ENCODE measurements at places on chromosomes 5 and 9.

GRCh38 chr9:22240619-22241018 lies 206.0 kb upstream of the DMRTA1 start:
- no peak for DNase-seq

DNA sequence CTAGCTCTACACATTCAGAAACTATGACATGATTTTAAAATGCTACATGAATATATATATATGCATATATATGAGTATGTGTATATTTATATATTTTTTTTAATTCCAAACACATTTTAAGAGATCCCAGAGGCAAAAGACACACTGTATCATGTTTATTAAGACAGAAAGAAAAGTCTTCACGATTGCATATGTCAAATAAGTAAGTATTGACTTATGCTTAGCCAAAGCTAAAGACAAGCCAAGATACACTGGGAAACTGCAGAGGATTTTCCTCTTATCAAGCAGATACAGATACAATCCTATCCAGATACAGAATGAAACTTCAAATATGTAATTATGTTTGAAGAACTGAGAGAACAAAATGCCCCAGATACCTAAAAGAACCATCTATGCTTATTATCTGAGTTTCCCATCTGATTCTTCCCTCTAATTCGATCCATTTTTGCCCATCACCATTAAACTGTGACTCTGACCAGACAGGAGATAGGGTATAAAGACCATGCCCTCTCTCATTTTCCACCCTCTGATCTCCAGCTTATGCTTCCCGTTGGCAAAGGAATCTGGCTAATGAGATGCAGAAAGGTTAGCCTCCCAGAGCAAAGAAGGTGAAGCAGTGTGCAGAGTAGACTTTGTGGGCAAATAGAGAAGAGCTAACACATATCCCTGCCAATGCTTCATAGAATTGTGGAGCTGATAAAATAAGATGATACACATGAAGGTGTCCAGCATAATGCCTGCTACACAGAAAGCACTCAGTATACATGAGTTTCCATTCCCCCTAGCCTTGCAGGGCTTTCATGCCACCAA lies 131.0 kb upstream of the TARS1 start:
- no peak for DNase-seq

DNA sequence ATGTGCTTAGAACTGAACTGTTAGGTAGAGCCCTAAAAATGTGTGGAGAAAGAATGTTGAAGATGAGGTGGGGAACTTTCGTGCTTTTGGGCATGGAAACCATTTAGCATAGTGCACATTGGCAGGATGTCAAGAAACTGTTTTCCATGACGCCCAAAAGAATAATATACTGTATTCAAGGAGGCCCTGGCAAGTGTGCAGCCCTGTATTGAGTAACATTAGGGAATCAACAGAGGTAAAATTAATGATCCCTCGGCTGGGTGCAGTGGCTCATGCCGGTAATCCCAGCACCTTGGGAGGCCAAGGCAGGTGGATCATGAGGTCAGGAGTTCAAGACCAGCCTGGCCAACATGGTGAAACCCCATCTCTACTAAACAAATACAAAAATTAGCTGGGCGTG lies 20.9 kb upstream of the PLIN2 start:
- DNase-seq, result no peak

- DNase-seq, result peak; percentile 85
Measured at GRCh38 chr5:9658706-9659105, 28.6 kb upstream of the TAS2R1 start.

DNA sequence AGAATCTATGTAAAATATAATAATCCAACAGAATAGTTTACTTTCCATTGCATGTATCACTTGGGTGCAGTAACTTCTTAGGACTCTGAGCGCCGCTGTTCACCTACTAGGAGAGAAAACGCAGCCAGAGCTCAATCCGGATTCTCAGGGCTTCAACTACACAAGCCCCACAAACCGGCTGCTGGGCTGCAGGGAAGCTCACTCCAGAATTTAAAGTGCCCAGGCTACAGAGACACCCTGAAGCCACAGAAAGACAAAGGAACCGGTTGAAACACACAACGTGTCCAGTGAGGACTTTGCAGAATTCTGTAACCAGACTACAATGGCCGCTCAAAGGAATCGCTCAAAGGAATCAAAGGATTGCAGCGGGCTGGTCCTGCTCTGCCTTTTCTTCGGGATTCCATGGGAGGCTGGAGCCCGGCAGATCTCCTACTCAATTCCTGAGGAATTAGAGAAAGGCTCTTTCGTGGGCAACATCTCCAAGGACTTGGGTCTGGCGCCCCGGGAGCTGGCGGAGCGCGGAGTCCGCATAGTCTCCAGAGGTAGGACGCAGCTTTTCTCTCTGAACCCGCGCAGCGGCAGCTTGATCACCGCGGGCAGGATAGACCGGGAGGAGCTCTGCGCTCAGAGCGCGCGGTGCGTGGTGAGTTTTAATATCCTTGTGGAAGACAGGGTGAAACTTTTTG lies at the start of gene PCDHGA10:
Gene PCDHGA10, plus strand, starts transcription at position 134 of the 686 bp plus-strand sequence. Its CDS starts 189 bp downstream, at position 323.
- DNase-seq, result no peak

GRCh38 chr9:109945573-109945972 lies 165.6 kb downstream of the PALM2AKAP2 start:
- DNase-seq, result no peak

GRCh38 chr5:96017951-96018350 lies 56.3 kb upstream of the ELL2 start:
- DNase-seq, result peak; percentile 90

- no peak for DNase-seq
Measured at GRCh38 chr9:135581636-135582426, 20.3 kb downstream of the PAEP start.

DNA sequence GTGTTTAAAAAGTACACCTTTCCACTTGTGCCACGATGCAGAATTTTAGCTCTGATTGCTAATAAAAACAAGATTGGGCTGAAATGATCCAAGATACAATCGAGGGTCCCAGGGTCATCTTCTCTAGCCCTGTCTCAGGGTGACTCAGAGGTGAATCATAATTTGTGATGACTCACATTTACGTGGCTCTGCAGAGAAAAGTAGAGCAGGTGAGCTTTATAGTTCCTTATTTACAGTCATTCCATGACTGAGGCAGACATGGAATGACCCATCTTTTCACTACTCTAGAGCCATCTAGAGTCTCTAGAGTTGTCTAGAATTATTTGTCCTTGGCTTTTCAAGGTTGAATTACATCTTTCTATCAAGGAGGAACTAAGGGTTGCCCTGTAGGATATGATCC lies 155.2 kb downstream of the GAS1 start:
- no peak for DNase-seq

- DNase-seq, result no peak
Measured at GRCh38 chr9:118003240-118003639, 299.0 kb downstream of the TLR4 start.

DNA sequence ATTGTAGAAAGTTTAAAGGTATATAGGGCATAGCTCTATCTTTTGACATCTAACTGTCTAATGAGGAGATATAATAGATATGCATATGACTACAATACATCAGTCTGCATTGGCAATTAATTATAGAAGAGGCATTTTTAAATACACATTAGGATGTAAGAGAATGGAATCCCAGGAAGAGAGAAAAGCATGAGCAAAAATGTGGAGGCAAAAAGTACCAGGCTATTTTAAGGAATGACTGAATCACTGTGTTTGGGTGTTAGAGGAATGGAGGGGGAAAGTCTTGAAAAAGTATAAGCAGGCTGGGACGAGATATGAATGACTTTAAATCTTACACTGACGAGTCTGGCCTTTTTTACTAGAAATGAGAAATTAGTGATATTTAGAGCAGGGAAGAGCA lies 138.4 kb upstream of the ZNF462 start:
- no peak for DNase-seq

DNA sequence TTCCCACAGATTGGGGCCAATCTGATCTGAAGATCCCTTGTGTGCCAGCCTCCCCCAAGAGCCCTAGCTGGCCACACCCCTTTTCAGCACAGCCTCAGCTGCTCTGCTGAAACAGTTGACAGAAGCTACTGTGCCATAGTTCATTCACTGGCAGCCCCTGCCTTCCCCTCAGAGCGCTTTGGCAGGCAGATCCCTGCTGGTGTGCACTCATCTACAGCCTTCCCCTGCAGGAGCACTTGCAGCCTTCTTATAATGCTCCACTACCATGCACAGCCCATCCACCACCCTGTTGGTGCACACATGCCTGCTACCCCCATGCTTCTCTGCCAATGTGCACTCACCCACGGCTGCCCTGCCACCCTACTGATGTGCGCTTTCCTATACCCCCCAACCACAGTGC lies 471.3 kb downstream of the MTRR start:
- no peak for DNase-seq

Measured in AG04449 (cell line).